ENCODE measurements at places on chromosomes 11 and 22.

GRCh38 chr11:33970984-33971466 is 79.1 kb upstream of the LMO2 start:
- DNase-seq, result peak; percentile 77

DNA sequence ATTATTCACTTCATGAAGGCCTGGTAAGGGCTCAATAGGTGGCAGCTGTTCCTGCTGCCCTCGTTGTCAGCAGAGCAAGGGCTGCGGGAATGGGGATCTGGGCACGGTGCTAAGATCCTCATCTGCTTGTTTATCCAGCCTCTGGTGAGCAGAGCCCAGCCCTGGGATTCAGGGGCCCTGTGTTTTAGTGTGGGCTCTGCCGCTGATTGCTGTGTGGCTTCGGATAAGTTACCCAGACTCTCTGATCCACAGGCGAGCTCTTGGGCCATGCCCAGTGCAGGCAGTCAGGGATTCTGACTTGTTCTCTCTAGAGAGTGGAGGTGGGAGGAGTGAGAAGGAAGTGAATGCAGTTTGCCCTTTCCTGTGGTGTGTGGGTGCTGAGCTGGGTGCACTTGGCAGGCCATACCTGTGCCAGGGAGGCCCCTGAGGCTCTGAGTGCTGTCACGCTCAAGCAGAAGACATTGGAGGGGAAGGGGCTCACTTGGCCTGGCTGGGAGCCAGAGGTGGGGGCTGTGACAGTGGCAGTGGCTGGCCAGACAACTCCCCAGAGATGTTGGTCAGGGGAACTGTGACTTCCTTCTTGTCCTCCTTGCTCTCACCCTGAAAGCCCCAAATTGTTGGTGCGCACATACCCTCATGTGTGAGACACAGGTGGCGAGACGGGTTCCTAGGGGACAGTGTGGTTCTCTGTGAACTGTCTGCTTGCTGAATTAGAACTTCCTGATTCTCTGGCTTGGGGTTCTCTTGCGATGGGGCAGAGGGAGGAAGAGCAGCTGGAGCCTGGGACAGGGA is 43.7 kb downstream of the CD82 start:
- no peak for DNase-seq

- peak; percentile 61 for DNase-seq
Observed at GRCh38 chr11:124069429-124070401, 28.6 kb upstream of the OR10G7 start.

DNA sequence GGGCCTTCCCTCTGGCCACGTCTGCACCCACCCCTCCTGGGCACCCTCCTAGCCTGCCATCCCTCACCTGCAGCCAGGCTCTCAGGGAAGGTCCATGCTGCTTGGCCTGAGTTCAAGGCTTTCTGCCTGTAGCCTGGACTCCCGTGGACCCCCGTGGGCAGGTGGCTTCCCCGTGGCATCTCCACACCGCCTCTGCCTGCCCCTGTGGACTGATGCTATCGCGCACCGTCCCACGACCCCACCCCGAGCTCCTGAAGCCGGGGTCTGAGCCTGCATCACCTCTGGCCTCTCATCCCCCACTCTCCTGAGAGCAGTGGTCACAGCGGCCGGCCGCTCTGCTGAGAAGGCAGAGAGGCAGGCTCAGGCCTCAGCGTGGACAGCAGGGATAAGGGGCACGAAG is 4.5 kb downstream of the IFITM5 start:
- DNase-seq, result no peak

DNA sequence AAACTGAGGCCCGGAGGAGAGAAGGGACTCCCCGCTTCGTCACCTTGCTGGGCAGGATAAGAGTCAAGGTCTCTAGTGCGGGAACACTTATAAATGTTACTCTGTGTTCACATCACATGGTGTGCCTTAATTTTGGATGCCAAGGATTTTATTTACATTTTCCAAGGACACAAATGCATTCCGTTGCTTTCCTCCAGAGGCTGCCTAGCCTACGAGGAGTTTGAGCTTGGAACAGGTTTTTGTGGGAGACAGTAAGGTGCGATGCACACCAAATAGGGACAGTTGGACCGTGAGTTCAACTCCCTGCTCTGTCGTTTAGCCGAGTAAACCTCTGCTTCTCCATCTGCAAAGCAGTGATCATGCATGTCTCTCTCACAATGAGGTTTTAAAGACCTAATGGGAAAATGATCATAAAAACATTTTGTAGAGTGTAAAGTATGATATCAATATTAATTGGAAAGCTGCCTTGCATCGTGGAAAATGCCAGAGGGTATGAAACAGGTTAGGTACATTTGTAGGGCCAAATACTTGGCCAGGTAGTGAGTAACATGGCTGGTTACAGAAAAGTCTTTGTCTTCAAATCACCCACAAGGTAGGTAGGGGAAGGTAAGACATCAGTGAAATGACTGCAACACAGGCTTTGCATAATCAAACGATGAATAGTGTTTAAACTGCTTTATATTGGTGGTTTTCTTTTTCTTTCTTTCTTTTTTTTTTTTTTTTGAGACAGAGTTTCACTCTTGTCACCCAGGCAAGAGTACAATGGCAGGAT is 61.8 kb downstream of the ST3GAL4 start:
- DNase-seq, result no peak

GRCh38 chr11:9141186-9141585 is 49.8 kb upstream of the SCUBE2 start:
- DNase-seq, result no peak

DNA sequence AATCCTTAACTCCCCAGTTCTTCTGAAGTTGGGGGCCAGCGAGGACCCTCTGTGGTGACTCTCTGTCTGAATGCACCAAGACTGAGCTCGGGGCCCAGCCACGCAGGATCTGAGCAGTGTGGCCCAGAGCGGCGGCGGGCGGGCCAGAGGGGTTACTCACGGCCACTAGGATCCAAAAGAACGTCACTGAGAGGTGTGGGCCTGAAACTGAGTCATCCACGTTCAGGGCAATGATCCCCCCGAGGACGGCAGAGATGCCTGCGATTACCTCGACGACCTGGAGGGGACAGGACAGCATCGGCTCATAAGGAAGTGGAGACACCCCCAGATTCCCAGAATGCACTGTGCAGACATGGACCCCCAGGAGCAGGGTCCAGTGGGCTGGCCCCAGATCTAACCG is 11.2 kb downstream of the MLC1 start:
- DNase-seq, result no peak

GRCh38 chr11:128201009-128201408 is 386.3 kb downstream of the ETS1 start:
- no peak for DNase-seq

- no peak for DNase-seq
Observed at GRCh38 chr22:30882974-30883533, 85.5 kb downstream of the MORC2 start.

- DNase-seq, result no peak
Observed at GRCh38 chr22:33969045-33969444, 48.8 kb upstream of the LARGE1 start.

DNA sequence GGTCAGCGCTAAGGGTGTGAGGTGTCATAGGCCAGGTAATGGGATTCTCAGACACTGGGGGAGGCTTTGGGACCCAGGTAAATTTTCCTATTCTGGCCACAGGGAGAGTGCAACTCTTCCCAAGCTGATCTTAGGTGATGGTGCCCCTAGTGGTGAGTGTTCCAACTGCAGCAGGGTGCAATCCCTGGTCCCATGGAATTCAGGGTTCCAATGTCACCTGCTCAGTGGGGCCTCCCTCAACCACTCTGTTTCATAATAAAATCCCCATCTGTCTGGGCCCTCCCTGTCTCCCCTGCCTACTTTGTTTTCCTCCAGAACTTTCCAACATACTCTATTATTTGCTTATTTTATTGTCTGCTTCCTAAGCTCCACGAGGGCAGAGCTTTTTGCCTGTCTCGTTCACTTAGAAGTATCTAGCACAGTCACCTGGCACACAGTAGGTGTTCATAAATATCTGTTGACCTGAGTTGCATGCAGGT is 2.9 kb upstream of the SGSM1 start:
- peak; percentile 66 for DNase-seq

DNA sequence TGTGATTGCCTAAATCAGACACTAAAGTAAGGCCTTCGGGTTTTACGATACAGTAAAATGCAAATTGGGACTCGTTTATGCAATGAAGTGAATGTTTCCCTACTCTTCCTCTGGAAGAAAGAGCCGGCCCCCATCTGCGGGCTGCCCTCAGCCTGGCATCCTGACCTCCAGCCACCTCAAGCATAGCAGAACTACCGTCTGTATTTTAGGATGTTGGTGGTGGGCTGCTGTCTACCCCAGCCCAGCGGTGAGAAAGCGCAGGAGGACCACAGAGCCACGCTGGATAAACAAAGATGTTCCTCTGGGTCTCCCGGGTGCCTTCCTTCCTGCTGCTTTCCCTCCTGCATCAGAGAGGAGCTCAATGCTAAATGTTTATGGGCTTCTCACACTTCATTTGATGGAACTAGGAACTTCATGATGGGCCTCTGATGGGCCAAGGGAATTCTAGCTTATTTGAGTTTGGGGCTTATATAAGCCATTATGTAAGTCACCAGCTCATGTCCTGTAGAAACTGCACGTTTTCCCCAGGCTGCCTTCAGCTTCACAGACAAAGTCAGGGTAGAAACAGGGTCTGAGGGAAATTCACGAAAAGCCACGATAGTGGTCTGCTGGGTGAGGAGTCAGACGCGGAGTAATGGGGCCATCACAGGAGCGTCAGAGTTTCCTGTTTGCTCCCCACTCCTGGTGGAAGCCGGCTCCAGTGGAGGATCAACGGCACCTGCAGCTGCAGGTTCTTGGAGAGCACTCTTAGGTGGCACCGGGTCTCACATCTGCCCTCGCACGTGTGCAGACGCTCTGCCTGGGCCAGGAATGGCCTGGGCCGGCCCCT is 287.4 kb downstream of the BRD1 start:
- no peak for DNase-seq

DNA sequence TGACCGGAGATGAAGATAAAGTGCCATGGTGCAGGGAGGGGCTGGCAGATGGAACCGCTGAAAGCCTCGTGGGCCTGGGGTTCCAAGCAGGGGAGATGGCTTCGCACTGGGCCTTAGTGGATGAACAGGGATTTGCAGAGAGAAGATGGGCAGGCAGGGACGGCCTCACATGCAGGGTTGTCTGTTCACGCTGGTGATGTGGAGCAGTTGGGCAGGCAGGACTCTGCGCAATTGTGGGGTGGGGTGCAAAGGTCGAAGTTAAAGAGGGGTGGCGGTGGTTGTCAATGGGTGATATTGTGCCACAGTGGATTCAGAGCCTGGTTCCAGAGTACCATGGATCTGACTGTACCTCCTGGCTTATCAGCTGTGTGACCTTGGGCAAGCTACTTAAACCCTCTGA is 7.9 kb downstream of the MB start:
- no peak for DNase-seq

DNA sequence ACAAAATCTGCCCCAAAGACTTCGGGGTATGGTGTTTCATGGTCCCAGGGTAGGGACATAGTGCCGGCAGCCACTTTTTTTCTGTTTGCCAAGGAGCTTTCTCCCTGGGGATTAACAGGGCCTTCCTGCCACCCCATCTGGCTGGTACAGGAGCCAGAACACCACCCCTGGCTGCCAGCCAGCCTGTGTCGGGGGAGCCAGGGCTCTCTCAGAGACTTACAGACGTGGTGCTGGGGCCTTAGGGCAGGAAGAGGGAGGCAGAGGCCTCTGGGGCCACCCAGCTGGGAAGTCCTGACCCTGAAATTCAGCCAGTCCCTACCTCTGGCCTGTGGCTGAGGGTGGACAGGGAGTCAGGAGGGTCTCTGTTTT is 52.4 kb upstream of the CDON start:
- no peak for DNase-seq

DNA sequence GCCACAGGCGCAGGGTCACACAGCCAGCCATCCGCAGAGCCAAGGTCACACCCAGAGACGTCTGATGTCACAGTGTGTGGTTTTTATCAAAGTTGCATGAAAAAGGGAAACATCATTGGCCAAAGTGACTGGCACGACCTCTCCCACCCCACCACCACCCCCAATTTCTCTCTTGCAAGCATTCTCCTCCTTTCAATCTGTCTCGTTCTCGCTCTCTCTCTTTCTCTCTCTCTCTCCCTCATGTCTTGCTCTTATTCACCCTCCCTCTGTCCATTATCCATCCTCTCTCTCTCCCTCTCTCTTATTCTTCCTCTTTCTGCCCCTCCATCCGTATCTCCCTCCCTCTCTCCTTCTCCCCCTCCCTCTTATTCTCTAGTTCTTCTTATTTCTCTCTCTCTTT is 40.6 kb downstream of the MN1 start:
- DNase-seq, result no peak

DNA sequence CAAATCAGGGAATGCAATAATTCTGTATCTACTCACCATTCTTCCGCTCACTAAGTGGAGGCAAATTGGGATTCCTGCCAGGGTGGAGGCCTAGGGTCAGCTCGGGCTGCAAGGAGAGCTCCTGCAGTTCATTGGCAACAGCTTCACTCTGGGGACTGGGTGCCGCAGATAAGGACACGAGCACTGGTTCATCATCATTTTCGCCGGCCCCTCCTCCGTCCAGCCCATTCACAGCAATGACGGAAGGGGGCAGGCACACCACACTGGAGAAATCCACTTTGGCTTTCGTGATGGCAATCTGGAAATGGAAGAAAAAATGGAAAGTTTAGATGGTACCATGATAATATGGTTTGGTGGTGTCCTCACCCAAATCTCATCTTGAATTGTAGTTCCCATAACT is 84.4 kb downstream of the MRTFA start:
- no peak for DNase-seq

- DNase-seq, result no peak
Observed at GRCh38 chr22:22085702-22086500, 103.3 kb upstream of the TOP3B start.

DNA sequence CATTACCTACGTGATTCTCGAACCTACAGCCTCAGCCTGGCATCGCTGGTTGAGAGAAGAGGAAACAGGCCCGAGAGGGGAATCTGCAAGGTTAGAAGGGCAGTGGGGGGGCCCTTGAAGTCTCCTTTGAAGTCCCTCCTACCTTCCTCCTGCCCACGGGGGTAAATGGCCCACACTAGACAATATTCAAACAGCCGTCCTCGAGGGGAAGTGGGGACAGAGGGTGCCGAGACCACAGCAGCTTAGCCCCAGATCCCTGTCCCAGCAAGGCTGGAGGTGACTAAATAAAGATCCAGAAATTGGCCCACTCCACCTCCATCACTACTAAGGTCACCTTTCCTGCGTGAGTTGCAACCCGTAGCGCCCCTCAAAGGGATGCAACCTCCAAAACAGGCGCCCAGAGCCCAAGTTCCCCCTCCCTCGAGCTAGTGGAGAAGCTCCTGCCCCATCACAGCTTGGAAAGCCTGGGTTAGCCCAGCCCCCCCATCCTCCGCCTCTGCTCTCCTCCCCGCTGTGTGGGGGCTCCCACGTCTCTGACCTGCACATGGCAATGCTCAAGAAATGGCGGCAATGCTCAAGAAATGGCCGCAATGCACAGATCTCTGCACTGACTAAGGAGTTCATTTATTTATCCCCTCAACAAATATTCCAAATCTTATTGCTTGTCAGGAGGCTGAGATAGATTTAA is 788 bp upstream of the RASL10A start:
- DNase-seq, result no peak

Data from cardiac muscle cell (in vitro differentiated cells and primary cell).